ENCODE measurements at places on chromosomes 12 and 14. TPM values are rescaled to one million over a fixed set of nuclear protein-coding genes. Genes with fewer than 3 reads are reported as not detected.

- no peak for DNase-seq
These were observed 170.5 kb upstream of the RBM19 start for GRCh38 chr12:114136631-114137030.

- no peak for DNase-seq
These were observed 78.0 kb downstream of the LRRC74A start for GRCh38 chr14:76904100-76904739.

DNA sequence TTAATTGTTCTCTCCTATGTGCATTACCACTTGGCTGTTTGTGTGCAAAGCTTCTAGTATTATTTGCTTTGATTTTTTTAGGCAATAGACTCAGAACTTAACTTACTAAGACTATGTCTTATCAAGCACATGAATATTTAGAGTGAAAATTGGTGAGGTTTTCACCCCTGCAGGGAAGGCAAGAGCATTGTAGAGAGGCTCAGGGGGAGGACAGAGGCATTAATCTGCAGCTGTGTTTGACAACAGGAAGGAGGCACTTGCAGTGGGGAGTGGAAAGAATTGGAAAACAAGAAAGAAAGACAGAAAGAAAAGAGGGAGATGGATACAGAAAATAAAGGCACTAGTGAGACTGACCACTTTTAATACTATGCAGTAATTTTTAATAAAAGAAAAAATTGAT lies 431.6 kb downstream of the PDZRN4 start:
- DNase-seq: no peak

- no peak for DNase-seq
These were observed 10.6 kb upstream of the NINJ2 start for GRCh38 chr12:673849-674248.

DNA sequence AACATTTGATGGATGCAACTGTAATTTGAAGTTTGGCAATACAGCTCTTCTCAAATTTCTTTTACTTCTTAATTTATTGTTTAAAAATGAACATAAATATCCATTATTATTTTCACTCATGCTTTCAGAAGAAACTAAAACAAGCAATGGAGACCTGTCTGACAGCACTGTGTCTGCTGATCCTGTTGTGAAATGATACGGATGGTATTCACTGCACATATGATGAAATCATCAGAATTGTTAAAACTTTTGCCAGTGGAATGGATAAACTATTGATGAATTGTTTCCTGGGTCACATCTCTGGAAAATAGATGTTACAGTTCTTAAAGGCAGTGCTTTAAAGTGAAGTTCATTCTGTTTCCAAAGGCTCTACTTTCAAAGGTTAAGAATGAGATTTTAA lies 59.2 kb downstream of the WASHC4 start:
- no peak for DNase-seq

DNA sequence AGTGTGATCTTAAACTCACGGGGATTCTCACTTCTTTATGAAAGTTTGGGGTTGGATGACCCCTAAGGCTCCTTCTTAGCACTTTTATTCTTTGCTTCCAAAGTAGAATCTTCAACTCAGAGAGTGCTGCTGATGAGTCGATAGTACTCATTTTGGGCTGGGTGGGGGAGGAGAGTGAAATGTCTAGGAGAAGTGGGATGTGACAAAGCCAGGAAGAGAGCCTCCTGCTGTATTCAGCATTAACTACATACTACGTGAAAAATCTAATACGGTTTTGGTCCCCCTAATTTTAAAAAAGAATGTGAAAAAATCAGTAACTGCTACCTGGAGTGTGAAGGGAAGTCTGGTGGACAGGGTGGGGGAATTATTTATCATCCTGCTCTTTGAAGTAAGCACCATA lies 148.3 kb downstream of the SAMD4A start:
- no peak for DNase-seq

DNA sequence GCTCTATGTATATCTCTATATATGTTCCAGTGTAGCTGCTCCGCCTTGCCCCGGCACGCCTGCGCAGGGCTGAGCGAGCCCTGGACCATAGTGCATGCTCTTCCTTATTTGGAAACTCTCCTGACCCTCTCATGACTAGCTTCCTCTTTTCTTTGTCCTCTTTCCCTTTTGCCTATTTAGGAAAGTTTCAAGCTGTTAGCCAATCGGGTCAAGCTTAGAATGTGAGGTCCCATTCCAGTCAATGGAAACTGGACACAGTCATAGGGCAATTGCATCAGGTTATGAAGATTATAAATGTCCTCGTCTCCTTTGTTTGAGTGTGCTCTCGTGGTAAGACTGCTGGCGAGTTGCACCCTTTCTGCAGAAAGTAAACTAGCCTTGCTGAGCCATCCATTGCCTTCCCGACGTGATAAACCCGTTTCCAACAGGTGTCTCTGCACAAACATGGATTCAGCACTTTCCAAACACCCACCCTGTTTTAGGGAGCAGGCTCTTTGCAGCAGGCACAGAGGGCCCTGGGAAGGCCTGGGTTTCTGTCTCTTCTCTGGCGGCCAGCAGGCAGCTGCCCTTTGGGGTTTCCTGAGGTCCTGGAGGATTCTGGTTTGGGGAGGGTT lies 30.9 kb downstream of the CCDC92 start:
- no peak for DNase-seq

DNA sequence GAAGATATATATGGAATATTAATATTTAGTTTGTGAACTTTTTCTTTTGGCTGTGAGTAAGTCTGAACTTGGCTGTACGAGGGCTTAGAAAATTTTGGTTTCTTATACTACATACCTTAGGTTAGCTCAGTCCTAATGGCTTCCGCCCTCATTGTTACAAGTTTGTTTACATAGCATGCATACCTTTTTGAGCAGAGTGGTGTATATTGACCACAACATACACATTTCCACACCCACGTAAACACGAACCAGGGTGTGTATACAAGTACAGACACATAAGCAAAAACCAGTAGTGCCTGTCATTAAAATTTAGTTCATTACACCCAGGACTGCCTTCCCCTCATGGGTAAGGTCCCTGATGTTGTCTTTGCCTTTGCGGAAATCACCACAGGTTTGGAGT lies 230.2 kb upstream of the RGS6 start:
- no peak for DNase-seq

- no peak for DNase-seq
These were observed 1127.0 kb downstream of the GALC start for GRCh38 chr14:86865934-86866333.

DNA sequence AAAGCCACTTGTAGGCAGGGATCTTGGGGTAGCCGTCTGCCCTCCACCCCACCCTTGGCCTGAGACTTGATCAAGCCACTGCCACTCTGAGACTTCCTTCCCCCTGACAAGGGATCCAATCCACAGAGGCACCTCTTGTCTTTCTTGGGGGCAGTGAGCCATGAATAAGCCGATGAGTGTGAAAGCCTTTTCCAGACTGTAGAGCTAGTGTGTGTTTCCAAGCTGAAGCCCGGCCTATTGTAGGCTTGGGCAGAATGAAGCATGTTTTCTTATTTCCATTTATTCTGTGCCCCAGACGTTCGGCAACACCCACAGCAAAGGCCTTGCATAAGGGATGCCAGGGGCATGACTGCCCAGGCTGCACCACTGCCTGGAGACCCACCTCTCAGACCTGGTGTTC lies 991.6 kb downstream of the BCL11B start:
- no peak for DNase-seq

PROX2 gene
- polyA plus RNA-seq: not detected

CDCA3 gene
- polyA plus RNA-seq: 80.2 TPM

PGF gene
- 1.1 TPM for polyA plus RNA-seq

Measured in A549 (cell line).